GM23248 (cell line): ENCODE measurements at places on chromosomes 12 and 14.

- peak; percentile 71 for DNase-seq
Observed at GRCh38 chr14:34362641-34363251, 99.3 kb downstream of the SPTSSA start.

- DNase-seq = no peak
Observed at GRCh38 chr14:55645145-55645544, 65.1 kb downstream of the KTN1 start.

GRCh38 chr12:128224226-128224625, 42.7 kb upstream of the TMEM132C start:
- no peak for DNase-seq

DNA sequence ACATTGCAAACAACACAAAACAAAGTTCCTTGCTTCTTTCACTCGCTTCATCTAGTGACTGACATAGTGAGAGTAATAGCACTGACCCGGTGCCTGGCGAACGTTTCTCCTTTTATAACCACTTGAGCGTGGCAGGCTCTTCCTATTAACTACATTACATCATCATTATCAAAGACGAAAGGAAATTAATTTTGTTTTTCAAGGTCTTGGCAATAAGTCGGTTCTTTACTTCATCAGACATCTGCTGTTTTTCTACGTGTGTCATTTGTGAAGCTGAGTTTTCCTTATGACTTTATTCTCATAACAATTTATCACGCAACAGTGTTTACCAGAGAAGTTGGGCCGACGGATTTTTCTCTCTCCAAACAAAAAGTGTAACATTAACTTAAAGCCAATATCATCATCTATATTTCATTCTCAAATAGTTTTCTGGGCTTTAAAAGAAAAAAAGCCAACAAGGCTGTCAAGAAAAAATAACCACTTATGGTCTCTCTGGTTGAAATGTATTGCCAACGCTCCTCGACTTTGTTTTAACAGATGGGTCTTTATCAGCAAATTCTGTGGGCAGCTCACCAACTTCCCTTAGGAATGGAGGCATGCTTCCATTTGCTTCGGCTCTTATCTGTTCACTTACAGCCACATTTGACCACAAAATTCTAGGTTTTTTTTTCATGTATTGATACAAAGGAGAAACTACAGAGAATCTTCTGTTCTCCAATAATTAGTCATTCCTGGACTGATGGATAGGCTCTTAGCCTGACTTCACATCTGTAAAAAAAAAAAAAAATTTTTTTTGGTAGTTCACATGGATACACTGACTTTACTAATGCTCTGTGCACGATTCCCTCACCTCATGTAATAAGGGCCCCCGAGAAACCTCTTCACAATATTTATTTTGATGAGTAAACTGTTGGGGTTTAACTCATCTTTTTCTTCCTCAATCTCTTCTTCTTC, 97.1 kb upstream of the CDKN3 start:
- no peak for DNase-seq

- DNase-seq = peak; percentile 97
Observed at GRCh38 chr14:24431569-24432258, 2.0 kb downstream of the KHNYN start.
